ENCODE measurements at places on chromosomes 11 and 22.

GRCh38 chr11:59259867-59260475 lies 47.2 kb upstream of the MPEG1 start:
- no peak for DNase-seq

DNA sequence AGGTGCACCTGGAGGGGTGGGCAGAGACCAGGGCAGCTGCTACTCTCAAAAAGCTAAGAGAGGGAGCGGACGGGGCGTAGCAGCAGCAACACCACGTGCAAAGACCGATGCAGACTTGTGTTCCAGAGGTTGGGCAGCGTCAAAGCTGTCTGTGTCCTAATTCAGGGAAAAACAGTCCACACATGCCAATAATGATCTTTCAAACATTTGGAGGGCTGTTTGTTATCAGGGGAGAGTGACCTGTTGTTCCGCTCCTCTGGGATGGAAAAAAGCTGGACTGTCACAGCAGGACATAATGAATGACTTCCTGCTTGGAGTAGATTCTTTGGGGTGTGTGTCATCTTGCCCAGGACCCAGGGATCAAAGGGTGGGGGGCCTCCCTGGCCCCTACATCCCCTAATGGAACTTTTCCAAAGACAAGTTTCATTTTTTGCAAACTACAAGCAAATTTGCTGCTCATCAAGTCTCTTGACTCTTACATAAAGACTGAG lies 6.2 kb upstream of the FBLN1 start:
- DNase-seq, result no peak

- DNase-seq, result no peak
Observed at GRCh38 chr22:16957781-16958180, 50.2 kb downstream of the GAB4 start.

DNA sequence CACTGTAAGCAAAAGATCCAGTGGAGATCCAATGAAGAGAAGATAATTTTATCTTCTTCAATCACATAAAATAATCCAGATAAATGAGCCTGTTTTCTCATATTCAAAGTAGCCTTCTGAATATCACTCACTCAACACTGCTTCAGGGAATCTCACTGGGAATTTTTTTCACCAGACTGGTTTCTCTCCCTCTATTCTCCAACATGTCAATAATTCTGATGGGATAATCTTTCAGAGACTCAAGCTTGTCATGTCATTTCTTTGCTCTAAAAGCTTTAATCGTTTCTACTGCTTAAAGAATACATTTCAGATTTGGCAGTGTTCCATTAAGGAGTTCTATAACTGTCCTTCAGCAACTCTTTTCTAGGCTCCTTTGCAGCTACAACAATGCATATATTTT lies 16.3 kb downstream of the CNTN5 start:
- no peak for DNase-seq

GRCh38 chr11:47979378-47980087 lies 826 bp upstream of the PTPRJ start:
- peak; percentile 18 for DNase-seq
